NCI-H510A treated with DMSO at 0.1 percent for 48 hours (cell line): ENCODE measurements at places on chromosomes 6 and 20.

GRCh38 chr20:34083137-34083536, 28.9 kb downstream of the EIF2S2 start:
- peak; percentile 26 for DNase-seq

GRCh38 chr20:8183526-8183925, 51.5 kb downstream of the PLCB1 start:
- DNase-seq = no peak

DNA sequence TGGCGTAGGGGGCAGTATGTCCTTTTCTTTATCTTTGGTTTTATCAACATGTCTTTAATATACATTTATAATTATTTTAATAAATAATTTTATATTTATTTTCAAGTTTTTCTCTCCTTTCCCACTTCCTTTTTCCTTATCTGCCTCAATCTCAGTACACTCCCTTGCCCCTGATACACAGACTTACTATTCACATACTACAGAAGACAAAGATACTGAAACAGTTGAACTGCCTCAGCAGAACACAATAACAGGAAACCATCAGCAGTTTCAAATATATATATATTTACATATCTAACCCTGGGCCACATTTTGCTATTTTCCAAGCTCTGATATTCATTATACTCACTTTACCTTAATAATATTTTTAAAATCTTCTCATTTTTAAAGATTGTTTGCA, 19.8 kb downstream of the IBTK start:
- no peak for DNase-seq

DNA sequence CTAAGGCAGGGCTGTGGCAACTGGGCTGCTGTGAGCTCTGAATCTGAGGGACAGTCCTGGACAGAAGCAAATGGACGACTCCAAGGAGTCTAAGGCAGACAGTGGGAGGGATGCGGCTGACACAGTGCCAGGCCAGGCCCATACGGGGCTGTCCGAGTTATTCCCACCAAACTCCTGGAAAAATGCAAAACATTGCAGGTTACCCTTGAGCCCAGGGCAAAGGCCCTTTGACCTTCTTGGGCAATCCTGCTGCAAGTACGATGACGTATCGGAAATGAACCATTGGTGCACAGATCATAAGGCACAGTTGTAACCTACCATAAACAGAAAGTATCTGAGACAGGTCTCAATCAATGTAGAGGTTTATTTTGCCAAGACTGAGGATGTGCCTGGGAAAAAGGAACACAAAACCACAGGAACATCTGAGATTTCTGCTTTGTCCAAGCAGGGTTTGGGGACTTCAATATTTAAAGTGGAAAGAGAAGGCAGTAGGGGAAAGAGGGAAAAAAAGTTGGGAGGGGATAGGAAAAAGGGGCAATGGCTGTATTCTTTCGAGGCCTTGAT, 118.9 kb downstream of the DACT2 start:
- no peak for DNase-seq

- DNase-seq = peak; percentile 58
Measured at GRCh38 chr20:46252352-46253091, 55.8 kb downstream of the CDH22 start.

DNA sequence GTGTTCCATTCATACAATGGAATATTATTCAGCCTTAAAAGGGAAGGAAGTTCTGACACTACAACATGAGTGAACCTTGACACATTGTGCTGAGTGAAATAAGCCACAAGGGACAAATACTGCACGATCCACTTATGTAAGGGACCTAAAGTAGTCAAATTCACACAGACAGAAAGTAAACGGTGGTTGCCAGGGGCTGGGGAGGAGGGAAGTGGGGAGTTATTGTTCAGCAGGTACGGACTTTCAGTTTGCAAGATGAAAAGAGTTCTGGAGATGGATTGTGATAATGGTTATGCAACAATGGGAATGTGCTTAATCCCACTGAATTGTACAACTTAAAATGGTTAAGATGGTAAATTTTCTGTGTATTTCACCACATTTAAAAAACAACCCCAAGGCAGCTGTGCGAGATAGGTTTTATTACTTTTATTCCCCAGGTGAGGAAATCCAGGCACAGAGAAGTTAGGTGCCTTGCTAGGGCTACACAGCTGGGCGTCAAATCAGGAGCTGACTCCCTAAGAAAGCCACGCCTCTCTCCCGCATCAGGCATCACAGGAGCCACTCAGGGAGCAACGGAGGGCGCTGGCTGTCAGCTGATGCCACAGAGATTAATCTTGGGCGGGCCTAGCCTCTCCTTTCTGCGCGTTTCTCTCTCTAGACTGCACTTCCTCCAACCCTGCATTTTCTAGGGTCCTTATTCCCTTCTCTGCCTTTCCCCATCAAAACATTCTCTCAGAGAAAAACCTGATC, 9.3 kb upstream of the TRAF3IP2 start:
- DNase-seq = no peak

- DNase-seq = no peak
Measured at GRCh38 chr6:135743476-135743875, 108.0 kb upstream of the PDE7B start.

GRCh38 chr6:14834851-14835530, 410.9 kb upstream of the JARID2 start:
- no peak for DNase-seq

GRCh38 chr6:96862560-96862959, 25.3 kb upstream of the GPR63 start:
- DNase-seq = no peak

DNA sequence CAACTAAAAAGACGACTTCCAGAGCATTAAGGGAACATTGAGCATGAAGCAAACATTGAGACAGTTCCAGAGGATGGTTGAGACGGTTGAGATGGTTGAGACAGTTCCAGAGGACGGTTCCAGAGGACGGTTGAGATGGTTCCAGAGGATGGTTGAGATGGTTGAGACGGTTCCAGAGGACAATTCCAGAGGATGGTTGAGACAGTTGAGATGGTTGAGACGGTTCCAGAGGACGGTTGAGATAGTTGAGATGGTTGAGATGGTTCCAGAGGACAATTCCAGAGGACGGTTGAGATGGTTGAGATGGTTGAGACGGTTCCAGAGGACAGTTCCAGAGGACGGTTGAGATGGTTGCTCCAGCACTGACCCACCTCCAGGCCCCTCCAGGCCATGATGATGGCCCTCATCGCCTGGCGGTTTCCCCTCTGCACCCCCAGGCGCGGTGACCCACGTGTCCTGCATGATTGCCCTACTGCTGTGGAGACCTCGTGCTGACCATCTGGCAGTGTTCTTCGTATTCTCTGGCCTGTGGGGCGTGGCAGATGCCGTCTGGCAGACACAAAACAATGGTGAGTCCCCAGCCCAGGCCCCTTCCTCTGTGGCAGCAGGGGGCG, 16.3 kb downstream of the UNC93A start:
- no peak for DNase-seq

DNA sequence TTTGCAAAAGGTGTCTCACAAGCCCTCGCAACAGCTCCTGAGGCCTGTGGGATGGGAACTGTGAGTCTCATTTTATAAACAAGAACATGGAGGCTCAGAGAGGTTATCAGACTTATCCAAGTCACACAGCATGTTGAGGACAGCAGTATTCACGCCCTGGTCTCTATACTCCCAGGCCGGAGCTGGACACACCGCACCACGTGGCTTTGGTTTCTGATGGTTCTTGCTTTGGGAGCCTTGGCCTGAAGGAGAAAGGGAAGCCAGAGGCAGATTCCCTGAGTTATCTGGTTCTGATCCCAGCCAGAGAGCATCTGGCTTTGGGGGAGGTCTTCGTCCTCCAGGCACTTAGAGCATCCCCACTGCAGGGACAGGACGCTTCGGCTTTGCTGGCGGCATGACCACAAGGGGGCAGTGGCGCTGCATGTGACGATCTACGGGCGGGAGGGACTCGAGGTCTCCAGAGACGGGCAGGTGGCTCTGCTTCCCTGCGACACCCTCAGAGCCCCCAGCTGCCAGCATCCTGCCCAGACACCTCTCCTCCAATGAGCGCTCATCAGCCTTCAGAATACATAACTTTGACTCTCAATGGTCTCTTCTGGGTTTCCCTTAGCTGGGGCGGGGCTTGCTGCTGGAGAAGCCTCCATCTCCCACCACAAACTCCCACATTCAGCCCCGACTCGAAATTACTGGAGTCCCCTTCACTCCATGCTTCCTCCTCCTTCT, 51.4 kb upstream of the SAYSD1 start:
- DNase-seq = peak; percentile 86
